ENCODE measurements at places on chromosomes 2 and 18. TPM values are rescaled to one million over a fixed set of nuclear protein-coding genes. Genes with fewer than 3 reads are reported as not detected.

GRCh38 chr2:149021271-149021719, 17.2 kb upstream of the LYPD6B start:
- DNase-seq: no peak
- H3K36me3 ChIP-seq: peaks cover 5% of the 10 kb centered on the region

- H3K4me1 ChIP-seq: peaks cover 13% of the 10 kb centered on the region
- no peak overlapping the region for H3K27ac ChIP-seq
- no peak for DNase-seq
Measured at GRCh38 chr2:17059458-17059857, 393.8 kb upstream of the CYRIA start.

- H3K27ac ChIP-seq: no peak overlapping the region
- no peaks in the 10 kb centered on the region for H3K4me1 ChIP-seq
- no peaks in the 10 kb centered on the region for H3K36me3 ChIP-seq
- no peak overlapping the region for H3K4me3 ChIP-seq
Measured at GRCh38 chr2:17363846-17364245, 154.4 kb downstream of the RAD51AP2 start.

DNA sequence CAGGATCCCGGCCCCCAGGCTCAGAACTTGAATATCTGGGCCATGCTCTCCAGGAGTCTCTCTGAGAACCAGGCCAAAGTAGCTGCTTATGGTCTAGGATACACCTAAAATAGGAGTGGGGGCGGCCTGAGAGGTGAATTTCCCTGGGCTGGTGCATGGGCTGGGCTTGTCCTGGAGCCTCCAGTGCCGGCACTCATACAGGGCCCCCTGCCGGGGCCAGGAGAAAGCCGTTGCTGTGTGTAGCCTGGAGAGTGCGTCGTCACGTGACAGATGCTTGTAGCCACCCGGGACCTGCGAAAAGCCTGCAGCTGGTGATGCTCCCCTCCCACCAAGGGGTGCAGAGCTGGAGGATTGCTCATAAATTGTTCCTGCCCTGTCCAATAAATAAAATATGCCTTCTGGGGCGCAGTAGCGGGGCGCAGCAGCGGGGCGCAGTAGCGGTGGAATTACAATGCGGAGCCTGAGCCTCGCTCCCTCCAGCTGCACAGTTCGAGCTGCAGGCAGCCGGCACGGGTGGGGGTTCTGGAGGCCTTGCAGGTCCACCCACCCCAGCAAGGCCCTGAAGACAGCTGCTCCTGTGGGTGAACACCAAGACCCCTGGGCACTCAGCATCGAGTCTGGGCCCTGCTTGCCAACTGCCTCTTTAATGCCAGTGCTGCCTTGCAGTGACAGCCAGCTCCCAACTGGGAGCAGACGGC, 289.9 kb downstream of the NDUFA10 start:
- DNase-seq: peak; percentile 92
- no peaks in the 10 kb centered on the region for H3K4me1 ChIP-seq
- H3K4me3 ChIP-seq: no peak overlapping the region
- no peaks in the 10 kb centered on the region for H3K36me3 ChIP-seq
- H3K27me3 ChIP-seq: no peaks in the 10 kb centered on the region
- no peak overlapping the region for H3K27ac ChIP-seq

DNA sequence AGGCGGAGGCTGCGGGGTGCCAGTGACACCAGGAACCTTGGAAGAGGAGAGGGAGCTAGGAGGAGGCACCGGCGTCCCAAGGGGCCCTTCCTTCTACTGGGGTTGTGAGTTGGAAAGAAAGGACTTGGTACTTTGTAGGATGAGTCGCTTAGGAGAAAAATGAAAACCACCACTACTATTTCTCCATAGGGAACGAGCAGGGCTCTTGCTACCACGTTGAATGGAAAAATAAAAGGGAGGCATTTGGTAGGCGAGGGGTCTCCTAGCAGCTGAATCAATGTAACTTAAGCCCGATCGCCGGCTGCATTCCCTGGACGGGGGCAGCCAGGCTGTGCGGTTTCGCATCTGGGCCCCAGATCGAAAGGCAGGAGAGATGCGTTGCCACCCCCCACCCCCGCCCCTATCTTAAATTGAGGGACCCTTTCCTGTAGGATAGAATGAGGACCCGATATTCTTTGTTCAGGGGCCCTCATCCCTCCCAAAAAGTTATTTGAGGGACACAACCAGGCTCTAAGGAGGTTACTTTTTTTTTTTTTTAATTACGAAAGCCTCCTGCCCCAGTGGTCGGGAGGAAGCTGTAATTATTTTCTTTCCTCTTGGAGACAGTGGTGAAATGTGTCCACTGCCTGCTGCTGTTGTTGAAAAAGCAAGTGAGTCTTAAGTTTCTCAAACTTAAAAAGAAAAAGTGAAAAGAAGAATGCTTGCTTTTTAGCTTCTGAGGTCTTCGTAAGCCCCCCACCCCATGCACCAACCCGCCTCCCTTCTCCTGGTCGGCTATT, 1.3 kb downstream of the IGFBP2 start:
- H3K4me3 ChIP-seq: peak overlapping the region; percentile 91
- H3K4me1 ChIP-seq: peaks cover 12% of the 10 kb centered on the region
- peaks cover 7% of the 10 kb centered on the region for H3K27me3 ChIP-seq
- DNase-seq: peak; percentile 59

- peaks cover 7% of the 10 kb centered on the region for H3K4me1 ChIP-seq
- peaks cover 41% of the 10 kb centered on the region for H3K27me3 ChIP-seq
Measured at GRCh38 chr2:9210030-9210429, 3.4 kb downstream of the ASAP2 start.

DNA sequence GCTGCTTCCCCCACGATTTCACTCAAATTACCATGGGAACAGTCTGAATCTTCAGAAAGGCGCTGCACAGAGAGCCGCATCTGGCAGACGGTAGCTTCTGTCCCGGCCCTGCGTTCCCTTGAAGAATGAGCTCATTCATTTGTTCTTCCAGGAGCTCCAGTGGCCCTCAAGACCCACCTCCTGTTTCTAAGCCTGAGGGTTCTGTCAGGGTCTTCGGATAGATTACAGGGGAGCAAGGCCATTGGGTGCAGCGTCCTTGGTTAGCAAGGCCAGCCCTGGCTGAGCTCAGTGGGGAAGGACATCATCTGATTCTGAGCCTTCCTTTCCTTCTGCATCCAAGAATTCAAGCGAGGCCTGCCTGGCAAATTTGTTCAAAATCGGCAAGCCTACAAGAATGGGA, 111.9 kb downstream of the PDCL3 start:
- H3K4me3 ChIP-seq: no peak overlapping the region
- DNase-seq: no peak
- H3K27me3 ChIP-seq: no peaks in the 10 kb centered on the region
- no peaks in the 10 kb centered on the region for H3K36me3 ChIP-seq
- no peak overlapping the region for H3K27ac ChIP-seq
- no peaks in the 10 kb centered on the region for H3K4me1 ChIP-seq

GRCh38 chr2:11073776-11074175, 81.5 kb upstream of the SLC66A3 start:
- no peak overlapping the region for H3K4me3 ChIP-seq
- DNase-seq: no peak
- no peak overlapping the region for H3K27ac ChIP-seq
- H3K4me1 ChIP-seq: no peaks in the 10 kb centered on the region
- no peaks in the 10 kb centered on the region for H3K36me3 ChIP-seq

- H3K27me3 ChIP-seq: no peaks in the 10 kb centered on the region
Measured at GRCh38 chr2:133194362-133194655, 374.0 kb downstream of the NCKAP5 start.

DNA sequence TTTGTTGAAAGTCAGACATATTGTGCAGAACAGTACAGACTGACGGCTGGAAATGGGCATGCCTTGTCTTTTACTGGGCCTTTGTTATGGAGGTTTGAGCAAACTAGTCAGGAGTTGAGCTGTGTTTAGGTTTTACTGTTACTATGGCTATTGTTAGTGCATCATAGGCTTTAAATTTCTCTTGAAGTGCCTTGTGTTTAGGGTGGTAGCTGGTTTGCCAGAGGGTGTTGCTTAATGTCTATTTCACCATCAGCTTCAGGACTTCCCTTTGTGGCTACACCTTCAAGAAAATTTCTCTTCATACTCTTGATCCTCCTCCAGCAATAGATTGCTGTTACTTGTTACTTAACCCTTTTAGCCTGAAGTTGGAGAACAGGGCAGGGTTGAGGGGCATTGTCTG, 104.6 kb downstream of the CAPN13 start:
- no peaks in the 10 kb centered on the region for H3K36me3 ChIP-seq
- DNase-seq: no peak
- H3K27me3 ChIP-seq: no peaks in the 10 kb centered on the region
- H3K4me3 ChIP-seq: no peak overlapping the region
- no peak overlapping the region for H3K27ac ChIP-seq

The CERS6 gene
- total RNA-seq: 38.4 TPM

The ADD2 gene
- total RNA-seq: 14.8 TPM

The SCN7A gene
- total RNA-seq: 0.29 TPM

The CCDC141 gene
- 118 TPM for total RNA-seq

The MTA3 gene
- total RNA-seq: 141 TPM

The COQ10B gene
- 17.0 TPM for total RNA-seq

The GPAT2 gene
- total RNA-seq: 0.33 TPM

The PPP4R3B gene
- total RNA-seq: 50.9 TPM

The BMP10 gene
- total RNA-seq: not detected

The LHCGR gene
- not detected for total RNA-seq

The TRAPPC8 gene
- 50.7 TPM for total RNA-seq

The CCNT2 gene
- total RNA-seq: 49.0 TPM
